Amniotic stem cell (primary cell): ENCODE measurements at places on chromosomes 4 and X.
A peak's percentile ranks its signal among the peaks of the same experiment; 100 is the strongest.

- no peak for DNase-seq
These were observed 4.4 kb upstream of the ABLIM2 start for GRCh38 chr4:8163026-8163425.

DNA sequence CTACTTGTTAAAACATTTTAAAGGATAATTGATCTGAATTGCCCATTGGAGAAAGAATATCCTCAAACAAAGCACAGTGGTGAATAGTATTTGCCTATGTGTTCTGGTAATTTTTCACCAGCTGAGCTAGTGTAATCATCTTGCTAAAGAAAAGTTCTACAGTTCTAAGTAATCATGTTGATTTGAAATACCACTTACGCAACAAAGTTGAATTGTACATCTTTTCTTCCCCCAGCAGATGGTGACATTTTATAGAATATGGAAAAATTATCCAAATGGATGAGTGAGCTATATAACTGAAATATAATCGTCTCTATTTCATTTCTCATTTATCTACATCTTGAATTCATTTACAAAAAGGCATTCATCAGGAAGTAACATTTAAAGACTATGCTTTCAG lies 9.7 kb upstream of the ZNF674 start:
- DNase-seq = no peak

GRCh38 chr4:101527188-101527587 lies 179.9 kb upstream of the PPP3CA start:
- no peak for DNase-seq

- DNase-seq = no peak
These were observed 6.6 kb downstream of the PPP1R3F start for GRCh38 chrX:49276207-49276606.

GRCh38 chr4:168843635-168844034 lies 166.4 kb downstream of the CBR4 start:
- DNase-seq = no peak

- no peak for DNase-seq
These were observed 220.2 kb downstream of the ASMT start for GRCh38 chrX:1835056-1835455.

GRCh38 chr4:152972821-152973628 lies 36.9 kb downstream of the FHDC1 start:
- DNase-seq = peak; percentile 87

DNA sequence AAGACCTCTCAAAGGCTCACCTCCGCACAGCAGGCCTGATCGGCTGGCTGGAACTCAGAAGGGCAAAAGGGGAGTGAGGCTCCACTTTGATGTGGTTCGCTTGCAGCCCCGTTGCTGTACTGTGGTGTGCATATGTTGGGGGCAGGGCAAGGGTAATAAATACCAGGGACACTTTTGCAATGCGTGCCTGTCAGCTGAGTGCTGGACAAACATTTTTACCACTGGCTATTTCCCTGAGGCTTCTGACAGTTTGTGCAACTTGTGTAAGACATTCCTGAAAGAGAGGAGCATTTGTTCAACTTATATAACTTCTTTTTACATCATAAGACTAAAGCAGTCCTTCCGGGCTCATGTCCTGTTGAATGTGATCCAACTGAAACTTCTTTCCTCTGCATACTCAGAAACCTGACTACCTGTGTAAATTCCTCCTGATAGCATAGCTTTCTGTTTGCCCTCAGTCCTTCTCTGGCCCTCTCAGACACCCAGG lies 82.3 kb downstream of the SPRY1 start:
- DNase-seq = no peak

GRCh38 chr4:70288651-70289050 lies 46.1 kb upstream of the CABS1 start:
- DNase-seq = no peak

GRCh38 chr4:16609170-16609758 lies 289.2 kb downstream of the LDB2 start:
- no peak for DNase-seq

DNA sequence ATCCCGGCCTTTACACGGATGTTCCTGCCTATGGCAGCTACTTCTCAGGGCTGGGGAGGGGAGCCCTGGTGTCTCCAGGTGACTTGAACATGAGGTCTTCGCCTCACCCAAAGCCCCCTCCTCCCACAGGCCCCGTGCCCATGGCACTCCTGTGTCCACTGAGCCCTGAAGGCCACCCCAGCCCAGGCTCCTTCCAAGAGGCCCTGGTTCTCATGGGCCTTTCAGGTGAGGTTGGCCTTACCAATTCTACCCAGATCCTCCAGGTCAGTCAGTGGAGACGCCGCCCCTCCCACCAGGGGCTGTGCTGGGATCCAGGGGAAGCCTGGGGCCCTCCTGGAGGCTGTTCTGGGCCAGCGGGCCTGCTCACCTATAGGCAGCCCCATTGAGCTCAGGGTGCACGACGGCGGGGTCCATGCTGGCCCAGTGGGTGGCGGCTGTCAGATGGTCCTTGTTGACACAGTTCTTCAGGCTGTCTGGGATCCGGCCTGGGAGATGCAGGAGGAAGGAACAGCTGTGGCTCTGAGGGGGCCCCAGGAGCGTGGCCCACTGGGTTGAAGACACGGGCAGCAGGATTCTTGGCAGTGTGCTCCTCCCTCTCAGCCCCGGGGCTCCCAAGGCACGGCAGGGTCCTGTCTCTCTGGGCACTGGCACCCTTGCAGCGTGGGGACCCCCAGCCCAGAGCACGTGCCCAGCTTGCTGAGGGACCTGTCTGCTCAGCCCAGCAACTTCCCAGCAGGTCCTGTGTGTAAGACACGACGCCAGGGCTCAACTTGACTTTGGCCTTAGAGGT lies 36.2 kb downstream of the CTBP1 start:
- DNase-seq = no peak
